ENCODE measurements at places on chromosomes 2 and 18.

DNA sequence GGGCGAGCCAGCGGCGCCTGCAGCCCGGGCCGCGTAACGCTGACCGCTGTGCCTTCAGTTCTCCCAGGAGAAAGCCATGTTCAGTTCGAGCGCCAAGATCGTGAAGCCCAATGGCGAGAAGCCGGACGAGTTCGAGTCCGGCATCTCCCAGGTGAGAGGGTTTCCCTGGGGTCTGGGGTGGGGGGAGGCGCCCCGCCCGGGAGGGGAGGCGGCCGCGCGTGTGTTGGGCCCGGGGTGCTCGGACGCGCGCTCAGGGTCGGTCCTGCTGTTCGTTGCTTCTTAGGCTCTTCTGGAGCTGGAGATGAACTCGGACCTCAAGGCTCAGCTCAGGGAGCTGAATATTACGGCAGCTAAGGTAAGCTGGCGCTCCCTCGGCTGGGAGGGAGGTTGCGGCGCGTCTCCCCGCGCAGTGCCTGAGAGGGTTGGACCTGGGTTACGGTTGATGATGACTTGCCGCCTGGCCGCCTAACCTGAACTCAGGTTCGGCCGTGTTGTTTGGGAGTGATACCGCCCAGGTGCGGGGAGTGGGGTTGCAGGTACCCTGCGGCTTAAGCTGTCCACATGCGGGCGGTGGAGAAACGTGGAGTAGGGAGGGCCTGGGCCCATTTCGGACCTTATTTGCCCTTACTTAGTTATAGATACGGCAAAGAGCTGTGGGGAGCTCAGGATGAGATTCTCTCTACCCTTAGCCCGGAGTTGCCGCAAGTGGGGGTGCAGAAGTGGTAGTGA, 638 bp downstream of the RPS7 start:
- peaks cover 64% of the 10 kb centered on the region for H3K4me1 ChIP-seq
- no peak for DNase-seq
- H3K4me3 ChIP-seq, result peak overlapping the region; percentile 91
- H3K27me3 ChIP-seq, result peaks cover 7% of the 10 kb centered on the region

GRCh38 chr18:62182220-62182619, 4.6 kb downstream of the PIGN start:
- no peak for DNase-seq
- H3K4me3 ChIP-seq, result no peak overlapping the region
- no peaks in the 10 kb centered on the region for H3K36me3 ChIP-seq
- H3K27me3 ChIP-seq, result peaks cover 5% of the 10 kb centered on the region
- no peak overlapping the region for H3K27ac ChIP-seq

DNA sequence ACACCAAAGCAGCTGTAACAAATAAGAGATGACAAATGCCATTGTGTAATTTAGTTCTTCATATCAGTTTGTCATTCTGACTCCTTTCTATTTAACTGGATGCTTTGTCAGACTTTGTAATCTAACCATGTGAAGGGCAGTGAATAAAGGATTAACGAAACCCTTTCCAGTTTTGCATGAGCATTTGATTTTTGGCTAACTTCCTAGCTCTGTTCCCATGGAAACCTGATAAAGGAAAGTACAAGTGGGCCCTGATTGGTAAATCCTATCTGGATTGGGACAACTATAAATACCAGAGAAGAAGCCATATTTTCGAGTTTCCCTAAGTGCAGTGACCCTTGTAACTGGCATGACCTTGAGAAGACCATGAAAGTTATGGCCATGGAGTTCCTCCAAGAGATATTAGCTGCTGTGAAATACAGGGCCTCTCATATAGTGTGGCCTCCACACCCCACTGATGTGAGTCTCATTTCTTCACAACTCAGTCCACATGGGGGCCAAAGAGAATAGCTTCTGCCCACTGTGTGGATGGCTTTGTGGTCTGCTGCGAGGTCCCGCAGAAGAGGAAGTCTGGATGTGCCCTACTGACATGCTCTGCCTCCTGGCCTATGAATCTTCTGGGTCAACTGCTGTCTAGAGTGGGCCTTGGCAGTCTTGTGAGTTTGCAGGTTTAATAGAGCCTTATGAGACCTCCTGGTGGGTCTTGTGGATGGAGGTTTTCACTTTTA, 38.2 kb upstream of the CYP1B1 start:
- DNase-seq, result no peak
- no peaks in the 10 kb centered on the region for H3K4me1 ChIP-seq

DNA sequence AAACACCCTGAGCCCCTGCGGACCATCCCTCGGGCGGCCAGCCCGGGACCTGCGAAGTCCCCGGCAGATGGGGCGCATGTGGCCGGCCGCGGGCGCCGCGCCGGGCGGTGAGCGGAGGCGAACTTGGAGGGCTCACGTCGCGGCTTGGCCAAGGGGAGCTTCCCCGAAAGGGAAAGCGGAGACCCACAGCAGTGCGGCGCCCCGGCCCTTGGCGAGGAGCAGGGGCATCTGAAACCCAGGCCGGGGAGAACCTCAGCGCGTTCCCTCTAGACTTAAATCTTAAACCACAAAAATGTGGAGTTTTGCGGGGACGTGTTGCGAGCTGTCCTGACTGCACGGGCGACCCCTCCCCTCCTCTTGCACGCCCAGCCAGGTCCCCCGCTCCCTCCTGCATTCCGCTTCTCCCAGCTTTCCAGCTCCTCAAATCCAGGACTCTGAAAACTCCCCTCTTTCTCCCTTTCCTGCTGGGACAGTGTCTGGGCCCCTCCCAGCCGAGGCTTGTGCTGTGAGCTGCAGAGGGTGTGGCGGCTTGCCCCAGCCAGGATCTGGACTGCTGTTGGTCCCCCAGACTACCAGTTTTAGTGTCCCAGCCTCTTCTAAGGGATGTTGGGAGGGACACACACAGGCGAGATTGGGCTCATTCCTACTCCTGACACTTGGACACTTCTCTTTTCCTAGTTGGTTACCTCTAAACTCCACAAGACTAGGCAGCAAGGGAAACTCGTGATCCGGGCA, 1.3 kb downstream of the FMNL2 start:
- peaks cover 6% of the 10 kb centered on the region for H3K27me3 ChIP-seq
- peak overlapping the region; percentile 48 for H3K4me3 ChIP-seq
- no peak overlapping the region for H3K27ac ChIP-seq

DNA sequence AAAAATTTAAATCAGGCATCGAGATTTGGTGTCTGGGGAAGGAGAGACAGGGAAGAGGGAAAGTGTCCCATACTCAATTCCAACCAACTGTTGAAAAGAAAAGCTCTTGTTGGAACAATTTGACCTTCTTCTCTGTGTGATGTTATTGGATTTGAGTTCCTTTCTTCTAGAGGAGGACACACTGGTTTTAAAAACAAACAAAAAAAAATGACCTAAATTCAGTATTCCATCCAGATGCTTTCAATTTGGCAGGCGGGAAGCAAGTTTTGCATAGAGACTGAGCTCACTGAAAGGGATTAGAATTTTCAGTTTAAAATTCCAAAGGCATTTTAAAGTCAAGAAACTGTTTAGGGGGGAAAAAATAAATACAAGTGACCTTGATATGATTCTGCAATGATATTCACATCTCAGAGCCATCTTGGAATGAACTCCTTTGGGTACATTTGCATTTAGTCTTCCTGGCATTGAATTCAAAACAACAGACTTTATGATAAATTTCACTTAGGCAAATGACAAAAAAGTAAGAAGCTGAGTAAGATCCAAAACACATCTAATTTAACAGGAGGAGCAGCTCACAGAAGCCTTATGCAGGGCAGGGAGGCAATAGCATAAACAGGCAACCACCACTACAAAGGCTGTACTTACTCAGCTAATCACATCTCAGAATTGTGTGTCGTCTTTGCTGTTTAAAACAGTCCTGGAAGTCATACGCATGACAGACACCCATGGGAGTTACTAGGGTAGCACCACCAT, 126.8 kb downstream of the CDH20 start:
- no peaks in the 10 kb centered on the region for H3K36me3 ChIP-seq
- peaks cover 39% of the 10 kb centered on the region for H3K4me1 ChIP-seq
- H3K27me3 ChIP-seq, result no peaks in the 10 kb centered on the region
- no peak overlapping the region for H3K4me3 ChIP-seq
- DNase-seq, result no peak
- no peak overlapping the region for H3K27ac ChIP-seq

- DNase-seq, result no peak
- H3K36me3 ChIP-seq, result peaks cover 15% of the 10 kb centered on the region
- no peak overlapping the region for H3K4me3 ChIP-seq
- H3K4me1 ChIP-seq, result peaks cover 1% of the 10 kb centered on the region
Observed at GRCh38 chr2:233474308-233475160, 92.0 kb downstream of the USP40 start.

- H3K27me3 ChIP-seq, result no peaks in the 10 kb centered on the region
- no peak overlapping the region for H3K4me3 ChIP-seq
Observed at GRCh38 chr18:80182855-80183254, 64.5 kb downstream of the PARD6G start.

GRCh38 chr2:3024401-3024935, 353.1 kb downstream of the EIPR1 start:
- H3K27ac ChIP-seq, result no peak overlapping the region
- no peaks in the 10 kb centered on the region for H3K36me3 ChIP-seq
- no peak overlapping the region for H3K4me3 ChIP-seq
- no peak for DNase-seq
- no peaks in the 10 kb centered on the region for H3K27me3 ChIP-seq

GRCh38 chr2:111209045-111209514, 88.4 kb downstream of the BCL2L11 start:
- H3K27me3 ChIP-seq, result peaks cover 2% of the 10 kb centered on the region
- no peak overlapping the region for H3K4me3 ChIP-seq
- DNase-seq, result peak; percentile 38
- peak overlapping the region; percentile 39 for H3K27ac ChIP-seq

- no peak overlapping the region for H3K27ac ChIP-seq
- no peaks in the 10 kb centered on the region for H3K36me3 ChIP-seq
- H3K27me3 ChIP-seq, result peaks cover 8% of the 10 kb centered on the region
- no peaks in the 10 kb centered on the region for H3K4me1 ChIP-seq
Observed at GRCh38 chr2:119522671-119523070, 1.6 kb downstream of the SCTR start.

DNA sequence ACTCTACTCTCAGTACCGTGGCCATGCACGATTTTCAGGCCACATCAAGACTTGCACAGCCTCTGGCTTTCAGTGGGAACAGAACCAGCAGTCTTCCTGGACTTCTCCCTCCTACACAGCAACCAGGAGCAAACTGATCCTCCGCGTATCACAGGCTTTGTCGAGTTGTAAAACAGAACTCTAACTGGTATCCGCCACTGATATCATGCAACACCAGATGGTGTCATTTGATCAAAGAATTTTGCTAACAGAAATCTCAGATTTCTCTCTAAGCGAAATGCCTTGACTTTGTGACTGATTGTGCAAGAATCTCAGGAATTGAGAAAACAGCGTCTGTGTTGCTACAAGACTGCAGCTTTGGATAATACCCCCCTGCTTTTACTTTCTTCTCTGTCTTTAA, 85.7 kb downstream of the COPS8 start:
- peaks cover 3% of the 10 kb centered on the region for H3K27me3 ChIP-seq
- no peaks in the 10 kb centered on the region for H3K4me1 ChIP-seq
- no peak overlapping the region for H3K27ac ChIP-seq
- H3K36me3 ChIP-seq, result no peaks in the 10 kb centered on the region

GRCh38 chr2:190766595-190766994, 114.0 kb upstream of the GLS start:
- no peaks in the 10 kb centered on the region for H3K4me1 ChIP-seq
- H3K36me3 ChIP-seq, result no peaks in the 10 kb centered on the region
- H3K4me3 ChIP-seq, result no peak overlapping the region
- no peak for DNase-seq

GRCh38 chr18:60892441-60892840, 440.8 kb upstream of the CDH20 start:
- no peaks in the 10 kb centered on the region for H3K27me3 ChIP-seq
- no peak overlapping the region for H3K4me3 ChIP-seq
- H3K36me3 ChIP-seq, result no peaks in the 10 kb centered on the region
- DNase-seq, result no peak
- H3K4me1 ChIP-seq, result no peaks in the 10 kb centered on the region

GRCh38 chr18:44945888-44946401, 265.3 kb downstream of the SETBP1 start:
- H3K4me1 ChIP-seq, result peaks cover 4% of the 10 kb centered on the region
- DNase-seq, result no peak
- H3K27me3 ChIP-seq, result no peaks in the 10 kb centered on the region

GRCh38 chr2:225076125-225076524, 33.9 kb upstream of the DOCK10 start:
- no peak for DNase-seq
- H3K4me3 ChIP-seq, result no peak overlapping the region
- H3K27me3 ChIP-seq, result peaks cover 6% of the 10 kb centered on the region
- peaks cover 8% of the 10 kb centered on the region for H3K4me1 ChIP-seq
- no peaks in the 10 kb centered on the region for H3K36me3 ChIP-seq

GRCh38 chr18:62768558-62768943, 53.2 kb downstream of the PHLPP1 start:
- H3K4me3 ChIP-seq, result no peak overlapping the region
- peaks cover 29% of the 10 kb centered on the region for H3K4me1 ChIP-seq
- DNase-seq, result no peak
- peaks cover 1% of the 10 kb centered on the region for H3K27me3 ChIP-seq
- H3K27ac ChIP-seq, result no peak overlapping the region
- no peaks in the 10 kb centered on the region for H3K36me3 ChIP-seq

GRCh38 chr2:128321784-128322714, 3.4 kb upstream of the HS6ST1 start:
- peaks cover 7% of the 10 kb centered on the region for H3K27me3 ChIP-seq
- peaks cover 23% of the 10 kb centered on the region for H3K4me1 ChIP-seq
- H3K36me3 ChIP-seq, result no peaks in the 10 kb centered on the region
- DNase-seq, result peak; percentile 81
- peak overlapping the region; percentile 77 for H3K4me3 ChIP-seq
- H3K27ac ChIP-seq, result no peak overlapping the region

GRCh38 chr2:68537011-68537410, 69.6 kb downstream of the APLF start:
- DNase-seq, result no peak
- no peaks in the 10 kb centered on the region for H3K27me3 ChIP-seq
- H3K27ac ChIP-seq, result no peak overlapping the region
- H3K36me3 ChIP-seq, result no peaks in the 10 kb centered on the region

DNA sequence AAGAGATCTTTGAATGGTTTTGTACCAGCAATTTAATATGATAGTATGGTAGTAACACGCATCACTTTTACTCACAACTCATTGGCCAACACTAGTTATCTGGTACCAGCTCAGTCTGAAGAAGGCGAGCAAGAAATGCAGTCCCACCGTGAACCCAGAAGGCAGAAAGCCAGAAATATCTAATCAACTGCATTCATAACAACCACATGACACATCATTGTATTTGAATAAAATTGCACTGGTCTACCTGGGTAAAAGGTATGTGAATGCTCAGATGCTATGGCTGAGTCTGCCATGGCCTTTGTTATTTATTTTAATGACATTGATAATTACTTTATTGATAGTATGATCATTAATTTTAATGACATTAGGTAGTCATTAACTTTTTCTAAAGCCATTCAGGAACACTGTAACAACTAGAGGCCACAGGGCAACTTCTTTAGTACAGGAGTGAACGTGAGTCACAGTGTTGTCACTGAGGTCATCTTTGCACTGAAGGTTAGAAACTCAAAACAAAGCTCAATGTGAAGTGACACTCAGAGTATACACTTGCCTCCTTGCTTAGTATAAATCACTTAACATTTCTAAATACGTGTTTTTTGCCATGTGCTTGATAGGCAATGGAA, 475.6 kb upstream of the TNP1 start:
- no peak for DNase-seq
- H3K27me3 ChIP-seq, result no peaks in the 10 kb centered on the region
- no peak overlapping the region for H3K27ac ChIP-seq
- no peaks in the 10 kb centered on the region for H3K4me1 ChIP-seq
